ENCODE measurements at places on chromosomes 2 and 18.

GRCh38 chr18:27785815-27786471 is 391.0 kb downstream of the CDH2 start:
- no peak for DNase-seq

- DNase-seq: no peak
Observed at GRCh38 chr2:197200051-197200761, 110.4 kb downstream of the ANKRD44 start.

DNA sequence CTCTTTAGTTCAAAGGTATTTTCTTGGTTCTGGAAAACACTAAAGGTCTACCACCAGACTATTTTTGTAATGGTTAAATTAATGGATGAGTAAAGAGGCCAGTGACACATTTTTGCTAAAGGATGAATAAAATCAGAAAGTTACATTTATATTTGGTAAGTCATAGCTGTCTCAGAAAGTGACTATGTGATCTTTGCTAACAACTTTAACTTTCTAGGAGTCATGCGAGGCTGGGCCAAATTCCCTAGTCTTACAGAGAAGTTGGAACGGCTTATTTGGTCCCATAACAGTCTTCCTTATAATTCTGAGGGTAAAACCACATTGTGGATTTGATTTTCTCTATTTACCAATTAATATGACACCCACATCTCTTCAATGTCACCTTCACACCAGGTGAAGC is 198.1 kb downstream of the PDE1A start:
- no peak for DNase-seq

DNA sequence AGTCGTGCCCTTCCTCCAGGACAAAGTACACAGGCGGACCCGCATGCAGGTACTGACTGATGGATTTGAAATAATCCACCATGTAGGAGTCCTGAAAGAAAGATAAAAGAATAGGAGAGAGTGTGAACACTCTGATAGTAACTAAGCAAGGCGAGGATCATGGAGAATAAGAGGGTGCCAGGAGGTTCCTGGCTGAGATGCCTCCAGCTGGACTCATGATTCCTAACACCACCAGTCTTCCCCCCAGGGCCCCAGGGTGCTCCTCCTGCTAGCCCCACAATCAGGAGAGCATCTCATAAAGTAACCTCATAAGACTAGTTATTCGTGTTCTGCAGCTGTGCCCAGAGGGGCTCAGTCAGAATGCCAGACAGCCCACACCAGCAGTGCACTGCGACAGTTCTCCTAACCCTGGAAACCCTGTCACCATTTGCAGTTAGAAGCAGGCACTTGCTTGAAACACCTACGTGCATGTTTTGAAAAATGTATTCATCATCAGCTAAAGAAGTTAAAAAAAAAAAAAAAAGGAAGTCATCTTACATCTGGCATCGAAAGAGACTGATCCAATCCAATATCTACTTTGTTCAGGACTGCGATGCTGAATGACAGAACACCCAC is 36.7 kb downstream of the RMC1 start:
- DNase-seq: no peak

DNA sequence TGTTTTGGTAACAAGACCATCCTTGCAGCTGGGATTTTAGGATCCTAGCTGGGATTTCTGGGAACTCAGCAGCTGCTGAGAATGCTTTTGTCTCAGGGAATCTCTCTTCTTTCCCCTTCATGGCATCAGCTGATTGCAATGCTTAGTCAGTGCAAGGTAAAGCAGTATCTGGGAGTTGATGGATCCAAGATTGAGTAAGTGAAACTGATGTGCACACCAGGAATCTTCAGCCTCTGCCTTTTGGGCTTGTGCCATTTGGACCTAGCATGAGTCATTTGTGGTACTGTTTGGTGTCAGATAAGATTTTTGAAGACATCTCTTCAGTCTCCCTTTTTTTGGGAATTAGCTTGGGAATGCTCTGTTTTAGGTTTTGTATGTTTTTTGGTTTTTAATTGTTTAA is 363.3 kb upstream of the TFPI start:
- no peak for DNase-seq

DNA sequence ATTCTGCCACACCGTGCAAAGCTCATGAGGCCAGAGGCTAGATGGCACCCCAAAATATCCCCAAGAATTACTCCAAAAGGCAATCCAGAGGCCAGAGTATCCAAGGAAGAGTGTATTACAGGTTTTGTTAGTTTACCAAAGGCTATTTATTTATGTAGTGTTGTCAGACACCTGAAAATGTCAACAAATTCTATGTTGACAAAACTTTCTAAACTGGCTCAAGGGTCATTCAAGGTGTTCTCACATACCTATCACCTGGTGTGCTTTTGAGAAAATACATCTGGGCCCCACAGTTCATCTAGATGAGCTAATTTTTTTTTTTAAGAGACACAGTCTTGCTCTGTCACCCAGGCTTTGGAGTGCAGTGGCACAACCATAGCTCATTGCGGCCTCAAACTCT is 12.4 kb upstream of the DTNB start:
- no peak for DNase-seq

DNA sequence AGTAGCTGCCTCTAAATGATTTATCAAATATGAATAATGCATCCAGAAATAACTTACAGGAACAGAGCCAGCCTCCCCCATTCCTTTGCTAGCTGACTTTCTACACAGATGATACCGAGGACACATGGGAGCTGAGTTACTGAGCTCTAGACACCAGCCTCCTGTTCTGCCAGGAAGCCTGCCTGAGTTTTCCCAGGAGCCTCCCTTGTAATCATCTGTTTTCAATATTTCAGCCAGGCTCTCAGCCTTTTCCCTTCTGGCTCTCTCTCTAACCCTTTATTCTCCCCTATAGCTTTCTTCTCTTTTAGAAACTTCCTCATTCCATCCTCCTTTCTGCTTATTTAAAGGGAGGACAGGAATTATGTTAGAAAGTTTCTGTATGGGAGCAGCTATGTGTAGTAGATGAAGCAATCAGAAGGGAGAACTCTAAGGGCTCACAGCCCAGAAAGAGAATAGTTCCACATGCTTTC is 911.6 kb downstream of the TDRD15 start:
- no peak for DNase-seq

DNA sequence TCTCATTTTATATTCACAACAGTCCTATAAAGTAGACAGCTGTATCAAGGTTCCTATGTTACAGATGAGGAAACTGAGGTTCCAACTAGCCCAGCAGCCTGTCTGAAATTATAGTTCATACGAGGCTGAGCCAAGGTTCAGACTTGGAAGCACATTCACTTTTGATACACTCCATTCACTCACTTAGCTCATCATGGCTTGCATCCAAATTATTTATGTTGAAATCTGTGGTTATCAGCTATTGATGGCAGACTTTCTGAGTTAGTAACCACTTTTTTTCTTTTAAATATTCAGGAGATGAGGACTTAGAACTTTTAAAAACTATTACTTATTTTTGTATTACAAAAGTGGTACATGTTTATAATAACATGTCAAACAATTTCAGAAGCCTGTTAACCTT is 188.2 kb downstream of the MTX2 start:
- no peak for DNase-seq

- DNase-seq: no peak
Observed at GRCh38 chr18:77105028-77105427, 27.6 kb downstream of the MBP start.

DNA sequence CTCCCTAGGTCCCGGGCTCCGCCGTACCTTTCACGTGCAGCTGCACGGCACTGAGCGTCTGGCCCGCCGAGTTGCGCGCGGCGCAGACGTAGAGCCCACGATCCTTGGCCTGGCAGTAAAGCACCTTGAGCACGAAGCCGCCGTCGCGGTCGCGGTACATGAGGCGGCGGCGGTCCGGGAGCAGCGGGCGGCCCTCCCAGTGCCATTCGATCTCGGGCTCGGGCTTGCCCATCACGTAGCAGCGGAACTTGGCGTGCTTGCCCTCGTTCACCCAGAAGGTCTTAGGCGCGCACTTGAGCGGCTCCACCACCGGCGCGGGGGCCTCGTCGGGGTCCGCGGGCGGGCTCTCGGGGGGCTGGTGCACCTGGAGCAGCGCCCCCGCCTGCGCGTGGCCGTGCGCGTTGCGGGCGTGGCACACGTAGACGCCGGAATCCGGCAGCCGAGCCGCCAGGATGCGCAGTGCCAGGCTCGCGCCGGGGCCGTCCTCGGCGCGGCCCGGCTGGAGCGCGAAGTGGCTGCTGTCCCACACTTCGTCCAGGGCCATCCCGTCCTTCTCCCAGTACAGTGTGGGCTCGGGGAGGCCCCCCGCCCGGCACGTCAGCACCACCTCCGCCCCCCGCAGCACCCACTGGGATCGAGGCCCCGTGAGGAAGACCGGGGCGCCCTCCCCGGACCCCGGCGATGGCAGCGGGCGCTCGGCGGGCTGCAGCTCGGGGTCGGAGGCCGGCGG is 980 bp downstream of the OBSL1 start:
- no peak for DNase-seq

- DNase-seq: no peak
Observed at GRCh38 chr2:215028231-215028630, 110.2 kb downstream of the ABCA12 start.

DNA sequence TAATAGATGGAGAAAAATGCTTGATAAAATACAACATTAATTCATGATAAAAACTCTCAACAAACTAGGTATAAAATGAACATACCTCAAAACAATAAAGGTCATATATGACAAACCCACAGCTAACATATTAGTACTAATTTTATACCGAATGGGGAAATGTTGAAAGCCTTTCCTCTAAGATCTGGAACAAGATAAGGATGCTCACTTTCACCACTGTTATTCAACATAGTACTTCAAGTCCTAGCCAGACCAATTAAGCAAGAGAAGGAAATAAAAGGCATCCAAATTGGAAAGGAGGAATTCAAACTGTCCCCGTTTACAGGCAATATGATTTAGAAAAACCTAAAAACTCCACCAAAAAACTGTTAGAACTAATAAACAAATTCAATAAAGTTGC is 61.5 kb upstream of the CTIF start:
- no peak for DNase-seq

DNA sequence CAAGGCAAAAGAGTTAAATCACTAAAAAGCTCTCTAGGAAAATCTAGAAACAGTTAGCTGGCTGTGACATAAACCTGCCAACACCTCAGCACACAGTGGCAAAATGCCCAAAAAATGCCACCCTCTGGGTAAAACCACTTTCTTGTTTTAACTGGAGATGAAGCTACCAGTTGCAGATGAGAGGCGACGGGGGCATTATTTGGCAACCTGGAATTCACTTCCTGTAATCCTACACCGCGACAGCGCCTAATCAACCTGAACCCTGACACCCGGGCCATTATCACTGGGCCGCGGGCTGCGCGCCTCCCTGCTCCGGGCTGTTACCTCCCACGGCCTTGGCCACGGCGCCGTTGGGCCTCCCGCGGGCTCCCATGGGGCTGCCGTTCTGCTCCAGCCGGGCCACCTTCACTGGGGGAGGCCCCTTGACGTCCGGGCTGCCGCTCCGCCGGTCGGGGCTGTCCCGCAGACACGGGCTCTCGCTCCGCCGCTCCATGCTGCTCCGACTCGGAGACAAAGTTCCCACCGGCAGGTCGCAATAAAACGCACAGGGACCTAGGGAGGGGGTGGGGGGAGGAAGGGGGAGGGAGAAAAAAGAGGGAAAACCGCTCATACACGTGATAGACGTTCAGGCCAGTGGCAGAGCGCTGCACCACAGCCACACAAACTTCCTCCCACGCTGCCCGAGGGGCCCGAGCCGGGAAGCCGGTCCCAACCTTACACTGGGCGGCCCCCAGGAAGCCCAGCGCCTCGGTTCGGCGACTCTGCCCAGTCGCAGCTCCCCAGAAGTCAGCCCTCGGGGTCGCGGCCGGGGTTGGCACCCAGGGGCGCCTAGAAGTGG is 2.0 kb downstream of the SATB2 start:
- no peak for DNase-seq

DNA sequence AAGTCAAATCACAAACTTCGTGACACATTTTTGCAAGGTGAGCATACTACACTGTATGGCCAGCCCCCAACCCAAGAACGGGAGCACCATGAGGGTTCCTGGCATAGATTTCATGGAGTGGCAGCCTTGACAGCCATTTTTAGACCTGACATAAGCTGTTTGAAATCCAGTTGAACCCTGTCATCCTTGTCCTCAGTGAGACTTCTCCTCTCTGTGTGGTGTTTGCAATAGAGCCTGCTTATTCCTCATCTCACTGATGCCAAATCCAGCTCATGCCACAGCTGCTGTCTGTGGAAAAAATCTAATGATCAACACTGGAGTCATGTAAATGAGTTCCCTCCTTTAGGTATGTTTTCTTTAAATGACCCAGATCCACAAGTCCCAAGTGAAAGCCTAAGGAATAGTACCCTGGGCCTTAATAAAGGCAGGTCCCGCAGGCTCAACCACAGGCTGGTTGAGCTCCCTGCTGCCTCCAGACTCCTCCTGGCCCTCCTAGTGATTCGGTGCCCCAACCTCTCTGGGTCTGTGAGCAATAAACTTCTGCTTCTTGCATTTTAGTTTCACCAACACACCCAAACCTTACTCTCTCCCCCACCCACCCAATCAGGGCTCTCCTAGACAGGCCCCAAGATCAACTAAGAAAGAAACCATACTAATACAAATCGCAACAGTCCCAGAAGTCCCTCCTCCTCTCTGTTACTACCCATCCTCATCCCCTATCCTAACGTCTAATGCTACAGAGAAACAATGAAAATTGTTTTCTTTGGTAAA is 8.4 kb upstream of the CREG2 start:
- DNase-seq: no peak

DNA sequence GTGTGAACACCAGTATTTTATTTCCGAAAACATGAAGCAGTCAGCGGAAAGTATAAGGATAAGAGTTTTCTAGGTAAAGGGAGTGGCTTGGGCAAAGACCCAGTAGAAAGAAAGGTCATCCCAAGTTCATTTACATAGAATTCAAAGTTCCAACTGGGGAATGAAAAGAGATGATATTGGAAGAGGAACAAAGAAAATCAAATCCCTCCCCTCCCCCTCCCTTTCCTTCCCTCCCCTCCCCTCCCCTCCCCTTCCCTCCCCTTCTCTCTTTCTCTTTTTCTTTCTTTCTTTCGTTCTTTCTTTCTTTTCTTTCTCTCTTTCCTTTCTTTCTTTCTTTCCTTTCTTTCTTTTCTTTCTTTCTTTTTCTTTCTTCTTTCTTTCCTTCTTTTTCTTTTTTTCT is 675.7 kb upstream of the NRXN1 start:
- no peak for DNase-seq

DNA sequence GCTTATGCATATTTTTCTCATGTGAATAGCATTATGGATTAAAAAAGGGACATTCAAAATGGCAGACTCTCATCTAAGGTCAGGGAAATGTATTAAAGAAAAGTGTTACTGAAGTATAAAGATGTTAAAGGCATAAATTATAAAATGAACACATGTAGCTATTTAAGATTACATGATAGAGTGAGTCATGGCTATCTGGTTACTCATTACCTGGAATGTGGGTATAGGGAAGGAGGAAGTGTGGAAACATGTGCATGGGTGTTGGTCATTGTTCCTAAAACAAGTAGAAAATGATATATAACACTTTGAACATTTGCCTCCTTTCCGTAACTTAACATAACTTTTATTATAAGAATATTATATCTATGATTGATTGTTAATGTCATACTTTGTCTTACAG is 66.4 kb downstream of the MYO1B start:
- no peak for DNase-seq

- no peak for DNase-seq
Observed at GRCh38 chr18:32461709-32462272, 8.9 kb downstream of the GAREM1 start.

- no peak for DNase-seq
Observed at GRCh38 chr2:192416060-192416459, 221.3 kb upstream of the TMEFF2 start.
